ENCODE measurements at places on chromosomes 2 and 18.
A peak's percentile ranks its signal among the peaks of the same experiment; 100 is the strongest.

DNA sequence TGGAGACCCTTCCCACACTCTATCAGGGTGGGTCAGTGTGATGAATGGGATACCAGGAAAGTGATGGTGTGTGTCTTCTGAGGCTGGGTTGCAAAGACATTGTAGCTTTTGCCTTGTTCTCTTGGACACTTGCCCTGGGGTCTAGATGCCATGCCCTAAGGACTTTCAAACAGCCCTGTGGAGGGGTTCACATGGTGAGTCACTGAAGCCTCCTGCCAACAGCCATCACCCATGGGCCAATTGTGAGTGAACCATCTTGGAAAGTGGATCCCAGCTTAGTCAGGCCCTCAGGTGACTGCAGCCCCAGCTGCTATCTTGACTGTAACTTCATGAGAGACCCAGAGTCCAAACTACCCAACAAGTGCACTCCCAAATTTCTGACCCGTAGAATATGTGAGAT lies 25.8 kb upstream of the IGFBP5 start:
- DNase-seq: no peak

GRCh38 chr2:75800456-75800855 lies 89.7 kb upstream of the GCFC2 start:
- no peak for DNase-seq

DNA sequence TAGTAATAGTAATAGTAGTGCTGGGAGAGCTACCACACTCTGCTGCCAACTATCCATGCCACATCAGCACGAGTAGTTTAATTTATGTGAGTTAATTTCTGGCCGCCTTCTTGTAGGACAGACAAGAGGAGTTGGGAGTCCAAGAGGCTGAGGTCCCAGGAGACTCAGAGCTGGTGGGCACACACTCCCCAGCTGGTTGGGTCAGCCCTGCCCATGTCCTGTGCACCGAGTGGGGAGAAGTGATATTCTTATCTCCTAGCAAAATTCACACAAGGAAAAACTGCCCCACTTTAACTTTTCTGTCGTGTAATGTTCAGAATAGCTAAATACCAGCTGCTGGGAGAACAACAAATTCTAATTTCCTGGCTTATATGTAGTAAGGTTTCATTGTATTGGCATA lies 15.2 kb upstream of the MAP4K4 start:
- no peak for DNase-seq

GRCh38 chr2:46267616-46268015 lies 29.6 kb upstream of the EPAS1 start:
- DNase-seq: no peak

DNA sequence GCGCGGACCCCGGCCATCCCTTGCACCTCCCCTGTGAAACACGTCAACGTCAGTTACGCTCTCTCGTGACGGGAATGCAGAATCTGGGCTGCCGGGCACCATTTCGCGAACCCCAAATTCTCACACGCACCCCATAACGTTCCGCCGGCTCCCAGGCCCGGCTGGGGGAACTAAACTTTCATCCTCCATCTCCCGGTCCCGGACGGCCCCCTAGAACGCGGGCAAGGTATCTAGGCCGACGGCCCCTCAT lies 544 bp downstream of the DNAJC27 start:
- no peak for DNase-seq

DNA sequence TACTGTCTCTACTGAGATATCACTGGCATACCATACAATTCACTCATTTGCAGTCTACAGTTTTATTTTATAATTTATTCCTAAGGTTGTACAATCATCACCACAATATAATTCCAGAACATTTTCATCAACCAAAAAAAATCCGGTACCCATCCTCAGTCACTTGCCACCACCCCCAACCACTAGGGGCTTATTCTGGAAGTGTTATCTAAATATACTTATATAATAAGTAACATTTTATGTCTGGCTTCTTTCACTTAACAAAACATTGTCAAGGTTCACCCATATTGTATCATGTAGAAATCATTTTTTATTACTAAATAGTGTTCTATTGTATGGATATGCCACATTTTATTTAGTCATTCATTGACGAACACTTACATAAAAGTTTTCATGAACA lies 440.8 kb downstream of the RNF144A start:
- DNase-seq: no peak

- no peak for DNase-seq
These were observed 915.6 kb downstream of the NRXN1 start for GRCh38 chr2:50116096-50117010.

- no peak for DNase-seq
These were observed 202.5 kb downstream of the CCDC102B start for GRCh38 chr18:69000366-69000765.

- no peak for DNase-seq
These were observed 139.9 kb downstream of the VWC2L start for GRCh38 chr2:214550786-214551185.

- no peak for DNase-seq
These were observed 91.3 kb upstream of the TNP1 start for GRCh38 chr2:216951171-216951570.

DNA sequence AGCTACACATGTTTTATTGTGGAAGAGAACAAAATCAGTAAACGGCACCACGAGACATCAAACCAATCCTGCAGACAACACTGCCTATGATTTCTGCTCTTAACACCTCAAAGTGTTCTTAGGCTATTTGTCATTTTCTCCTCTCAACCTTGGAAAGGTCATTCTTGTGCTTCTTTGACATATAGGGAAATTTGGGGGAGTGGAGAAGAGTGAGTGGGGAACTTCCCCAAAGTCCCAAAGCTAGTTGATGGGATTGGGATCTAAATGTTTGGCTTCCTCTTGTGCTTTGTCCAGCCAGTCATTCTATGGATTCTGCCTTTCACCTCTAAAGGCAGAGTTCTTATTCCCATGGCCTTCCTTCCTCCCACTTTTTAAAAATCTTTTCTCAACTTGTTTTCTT lies 5.8 kb upstream of the MRO start:
- DNase-seq: no peak

DNA sequence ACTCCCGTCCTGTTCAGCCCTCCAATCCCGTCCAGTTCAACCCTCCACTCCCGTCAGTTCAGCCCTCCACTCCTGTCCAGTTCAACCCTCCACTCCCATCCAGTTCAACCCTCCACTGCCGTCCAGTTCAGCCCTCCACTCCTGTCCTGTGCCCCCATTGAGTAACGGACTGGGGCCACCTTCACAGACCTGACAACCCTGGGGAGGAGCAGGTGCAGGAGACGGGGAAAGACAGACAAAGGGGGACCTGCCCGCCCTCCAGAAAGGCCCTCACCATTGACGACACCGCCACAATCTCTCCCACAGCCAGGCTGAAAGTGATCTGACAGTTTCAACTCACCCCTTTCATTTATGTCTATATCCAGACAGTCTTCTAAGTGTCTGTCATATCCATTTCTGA lies 72.2 kb downstream of the EIPR1 start:
- DNase-seq: no peak

- DNase-seq: no peak
These were observed 725.2 kb downstream of the CPS1 start for GRCh38 chr2:211281430-211282073.

GRCh38 chr18:7367336-7367735 lies 136.4 kb downstream of the LRRC30 start:
- DNase-seq: no peak

DNA sequence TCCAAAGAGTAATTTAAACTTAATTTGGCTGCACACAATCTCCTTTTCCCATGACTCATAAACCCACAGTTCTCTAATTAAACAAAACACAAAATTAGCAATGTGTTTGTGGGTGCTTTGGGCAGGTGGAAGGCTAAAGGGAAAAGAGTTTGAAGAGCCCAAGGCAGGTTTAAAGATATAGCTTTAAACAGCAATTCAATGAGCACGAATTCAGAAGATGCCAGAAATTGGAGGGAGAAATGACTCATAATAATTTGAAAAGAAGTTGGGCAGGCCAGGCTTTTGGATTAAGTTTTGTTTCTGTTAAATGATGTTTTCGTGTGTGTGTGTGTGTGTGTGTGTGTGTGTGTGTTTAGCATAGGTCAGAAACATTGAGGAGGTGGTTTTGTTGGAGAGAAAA lies 594.8 kb upstream of the ZEB2 start:
- DNase-seq: peak; percentile 12

- no peak for DNase-seq
These were observed 251.6 kb upstream of the NCKAP5 start for GRCh38 chr2:133819906-133820305.

- no peak for DNase-seq
These were observed 91.4 kb downstream of the ACSL3 start for GRCh38 chr2:222952204-222952603.

DNA sequence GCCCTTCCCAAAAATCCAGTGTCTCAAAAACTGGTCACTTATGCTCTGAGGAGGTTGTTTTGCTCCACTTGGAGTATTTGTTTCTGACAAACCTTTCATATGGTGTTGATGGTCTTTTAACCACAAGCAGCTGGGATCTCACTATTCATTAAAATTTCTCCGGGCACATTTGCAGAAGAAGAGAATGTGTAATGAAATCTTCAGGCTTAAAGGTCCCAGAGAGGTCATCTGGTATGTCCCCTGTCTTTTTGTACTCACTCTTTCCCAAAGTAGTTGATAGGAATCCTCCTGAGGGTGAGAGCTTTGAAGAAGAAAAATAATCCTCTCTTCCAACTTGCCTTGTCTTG lies 430.8 kb downstream of the SETBP1 start:
- no peak for DNase-seq

All from fibroblast of gingiva (primary cell).